ENCODE measurements at places on chromosomes 6 and 20.

GRCh38 chr6:152308306-152308705 is 328.9 kb downstream of the SYNE1 start:
- no peak for DNase-seq

GRCh38 chr20:32113591-32114260 is 4.2 kb downstream of the TM9SF4 start:
- no peak for DNase-seq

- DNase-seq: no peak
Observed at GRCh38 chr20:44990957-44991356, 24.6 kb downstream of the STK4 start.

- DNase-seq: no peak
Observed at GRCh38 chr6:33762713-33763112, 16.0 kb upstream of the IP6K3 start.

DNA sequence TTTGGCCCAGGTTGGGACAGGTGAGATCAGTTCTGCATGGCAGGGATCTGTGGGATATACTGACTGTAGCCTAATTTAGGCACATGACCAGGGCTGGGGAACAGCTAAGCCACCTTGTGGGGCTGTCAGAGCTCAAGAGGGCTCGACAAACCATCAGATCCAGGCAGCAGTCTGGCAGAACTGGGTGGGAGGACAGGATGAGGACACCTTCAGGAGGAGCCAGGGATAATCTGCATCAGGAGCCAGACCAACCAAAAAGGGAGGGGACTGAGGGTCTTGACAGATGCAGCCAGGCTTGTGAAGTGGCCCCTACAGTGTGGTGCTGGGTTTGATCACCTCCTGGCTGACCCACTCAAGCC is 123.4 kb downstream of the MAFB start:
- no peak for DNase-seq

- DNase-seq: no peak
Observed at GRCh38 chr20:48530957-48531356, 296.8 kb downstream of the PREX1 start.
